Esophagus squamous epithelium (tissue), 5 donors: ENCODE measurements at places on chromosomes 16 and 17.

DNA sequence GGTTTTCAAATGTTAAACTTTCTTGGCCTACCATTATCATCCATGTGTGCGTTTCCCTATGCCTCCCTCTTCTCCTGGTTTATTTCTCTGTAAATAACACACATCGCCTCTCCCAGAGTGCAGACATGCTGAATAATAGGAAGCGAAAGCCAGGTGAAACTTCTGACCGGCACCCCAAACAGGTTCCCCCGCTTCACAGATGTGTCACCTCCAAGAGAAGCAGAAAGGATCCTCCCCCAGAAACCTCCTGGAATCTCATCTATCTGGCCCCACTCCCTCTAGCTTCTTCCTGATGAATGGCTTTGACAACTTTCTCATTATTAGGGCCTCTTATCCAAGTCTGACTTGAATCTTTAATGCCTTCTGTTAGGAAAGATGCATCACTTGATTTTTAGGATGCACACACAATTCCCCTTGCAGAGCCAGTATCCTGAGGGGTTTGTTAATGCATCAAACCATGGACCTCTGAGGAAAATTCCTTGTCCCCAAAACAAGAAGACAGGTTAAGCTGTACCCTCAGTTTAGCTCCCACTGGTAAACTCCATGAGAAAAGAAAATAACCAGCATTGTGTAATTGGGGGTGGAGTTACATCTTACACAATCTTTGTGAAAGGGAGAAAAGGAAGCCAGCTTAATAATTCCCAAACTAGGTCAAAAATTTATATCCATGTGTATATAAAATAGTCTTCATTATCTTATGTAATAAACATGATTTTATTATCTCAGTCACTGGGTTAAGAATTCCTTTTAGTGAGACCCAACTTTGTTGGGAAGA, 20.1 kb upstream of the HYDIN start:
- no peak for DNase-seq

GRCh38 chr16:83301971-83302370, 505.8 kb upstream of the HSBP1 start:
- no peak for DNase-seq

GRCh38 chr17:38584350-38584925, 21.3 kb downstream of the SRCIN1 start:
- no peak for DNase-seq

- DNase-seq, result no peak
These were observed 4.4 kb downstream of the SSTR5 start for GRCh38 chr16:1076801-1077576.
